ENCODE measurements at places on chromosomes 3 and 15. TPM values are rescaled to one million over a fixed set of nuclear protein-coding genes. Genes with fewer than 3 reads are reported as not detected.

- H3K36me3 ChIP-seq, result no peaks in the 10 kb centered on the region
- peak overlapping the region; percentile 59 for H3K27ac ChIP-seq
- DNase-seq, result no peak
- peak overlapping the region; percentile 87 for H3K4me3 ChIP-seq
- H3K27me3 ChIP-seq, result peaks cover 2% of the 10 kb centered on the region
Measured at GRCh38 chr3:67653425-67654098, 850 bp downstream of the SUCLG2 start.

GRCh38 chr3:151501171-151501922, 40.5 kb upstream of the IGSF10 start:
- no peaks in the 10 kb centered on the region for H3K27me3 ChIP-seq
- H3K4me3 ChIP-seq, result no peak overlapping the region
- H3K27ac ChIP-seq, result no peak overlapping the region
- DNase-seq, result no peak
- H3K4me1 ChIP-seq, result peaks cover 8% of the 10 kb centered on the region

- no peaks in the 10 kb centered on the region for H3K27me3 ChIP-seq
- no peak overlapping the region for H3K27ac ChIP-seq
- H3K4me3 ChIP-seq, result no peak overlapping the region
- H3K4me1 ChIP-seq, result no peaks in the 10 kb centered on the region
- H3K36me3 ChIP-seq, result no peaks in the 10 kb centered on the region
Measured at GRCh38 chr15:48096813-48097212, 24.0 kb upstream of the SLC24A5 start.

GRCh38 chr15:49628379-49628778, 7.5 kb downstream of the DTWD1 start:
- H3K4me3 ChIP-seq, result no peak overlapping the region
- no peaks in the 10 kb centered on the region for H3K4me1 ChIP-seq
- peaks cover 17% of the 10 kb centered on the region for H3K36me3 ChIP-seq
- no peaks in the 10 kb centered on the region for H3K27me3 ChIP-seq
- no peak overlapping the region for H3K27ac ChIP-seq
- no peak for DNase-seq

Gene DUOXA2
- not detected for total RNA-seq

DNA sequence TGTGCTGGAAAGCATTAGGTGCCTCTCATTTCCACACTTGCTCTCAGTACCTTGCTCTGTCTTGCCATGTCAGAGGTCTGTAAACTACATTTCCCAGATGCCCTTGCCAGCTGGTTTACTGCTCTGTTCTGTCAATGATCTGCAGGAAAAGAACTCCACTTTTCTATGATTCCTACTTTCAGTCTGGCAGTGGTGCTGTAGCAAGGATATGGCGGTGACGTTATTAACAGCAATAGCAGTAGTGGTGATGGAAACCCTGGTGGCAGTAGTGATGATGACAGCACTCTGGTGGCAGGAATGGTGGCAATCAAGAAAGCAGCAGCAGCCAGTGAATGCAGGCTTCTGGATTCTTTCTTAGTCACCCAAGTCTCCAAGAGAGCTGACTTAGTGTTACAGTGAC, 665.2 kb downstream of the DIPK2A start:
- DNase-seq, result peak; percentile 18
- no peak overlapping the region for H3K27ac ChIP-seq
- H3K4me3 ChIP-seq, result no peak overlapping the region

Measured in endothelial cell (in vitro differentiated cells).